NCI-H345 (cell line): ENCODE measurements at places on chromosomes 13 and 19.

DNA sequence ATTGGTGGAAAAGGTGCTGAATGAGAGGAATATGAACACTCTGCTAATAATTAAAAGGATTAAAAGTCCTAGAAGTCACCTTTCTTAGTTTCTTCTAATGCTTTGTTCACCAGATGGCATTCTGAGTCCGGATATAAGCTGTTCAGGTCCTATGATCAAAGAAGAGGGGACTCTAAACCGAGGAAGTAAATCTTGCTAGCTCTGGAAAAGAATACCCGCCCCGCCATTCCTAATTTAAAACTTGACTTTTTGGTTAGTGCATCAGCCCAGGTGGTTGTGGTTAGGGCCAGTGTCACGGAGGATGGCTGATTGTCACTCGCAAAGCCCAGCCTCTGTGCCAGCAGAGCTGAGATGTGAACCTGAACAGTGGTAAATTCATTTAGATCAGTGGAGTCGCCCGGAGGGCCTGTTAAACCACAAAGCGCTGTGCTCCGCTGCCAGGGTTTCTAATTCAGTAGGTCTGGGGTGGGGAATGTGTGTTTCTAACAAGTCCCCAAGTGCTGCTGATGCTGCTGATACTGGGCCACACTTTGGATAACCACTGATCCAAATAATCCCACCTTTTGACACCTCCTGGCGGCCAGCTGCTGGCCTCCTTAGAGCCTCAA lies 425.4 kb downstream of the DCT start:
- DNase-seq: no peak

- DNase-seq: no peak
These were observed 21.8 kb upstream of the ARGLU1 start for GRCh38 chr13:106589716-106590115.

DNA sequence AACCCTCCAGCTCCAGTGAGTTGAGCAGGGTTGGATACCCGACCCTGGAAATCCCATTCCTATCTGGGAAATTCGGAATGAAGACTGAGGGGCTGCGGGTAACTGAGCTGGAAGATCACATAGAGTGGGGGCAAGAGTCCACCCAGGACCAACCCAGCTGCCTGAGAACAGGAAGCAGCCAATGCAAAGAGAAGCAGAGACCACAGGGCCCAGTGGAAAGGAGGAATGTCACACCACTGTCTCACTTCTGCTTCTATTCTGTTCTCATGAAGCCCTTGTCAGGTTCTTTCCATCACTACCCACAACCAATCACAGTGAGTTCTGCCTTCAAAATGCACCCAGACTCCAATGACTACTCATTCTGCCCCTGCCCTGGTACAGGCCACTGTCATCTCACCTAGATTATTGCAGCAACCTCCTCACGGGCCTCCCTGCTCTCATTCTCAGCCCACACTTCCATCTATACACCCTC lies 15.3 kb downstream of the DYRK1B start:
- no peak for DNase-seq

- DNase-seq: no peak
These were observed 109.5 kb downstream of the STK24 start for GRCh38 chr13:98467263-98467985.

- DNase-seq: no peak
These were observed 1.7 kb downstream of the MCF2L start for GRCh38 chr13:112970552-112971287.

DNA sequence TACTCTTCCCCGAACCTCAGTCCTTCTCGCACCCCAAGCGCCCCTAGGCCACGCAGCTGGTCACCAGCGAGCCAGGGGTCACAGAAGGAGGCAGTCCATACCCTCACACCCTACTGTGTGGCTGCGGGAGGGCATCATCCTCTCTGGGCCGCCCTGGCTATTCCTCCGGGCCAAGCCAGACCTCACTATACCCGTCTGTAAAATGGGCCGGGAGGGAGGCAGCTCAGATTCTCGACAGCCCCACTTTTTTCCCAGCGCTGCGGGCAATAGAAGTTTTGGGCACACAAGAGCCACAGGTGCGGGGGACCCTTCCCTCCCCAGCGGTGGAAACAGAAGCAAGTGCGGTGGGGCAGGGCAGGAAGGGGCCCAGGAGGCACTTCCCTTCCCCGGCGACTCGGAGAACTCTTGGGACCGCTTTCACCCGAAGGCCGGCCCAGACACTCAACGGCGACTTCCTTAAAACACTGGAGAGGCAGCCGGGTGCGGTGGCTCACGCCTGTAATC lies 5.6 kb upstream of the ARRDC2 start:
- no peak for DNase-seq

- no peak for DNase-seq
These were observed 134.2 kb upstream of the PEG3 start for GRCh38 chr19:56974556-56975207.

DNA sequence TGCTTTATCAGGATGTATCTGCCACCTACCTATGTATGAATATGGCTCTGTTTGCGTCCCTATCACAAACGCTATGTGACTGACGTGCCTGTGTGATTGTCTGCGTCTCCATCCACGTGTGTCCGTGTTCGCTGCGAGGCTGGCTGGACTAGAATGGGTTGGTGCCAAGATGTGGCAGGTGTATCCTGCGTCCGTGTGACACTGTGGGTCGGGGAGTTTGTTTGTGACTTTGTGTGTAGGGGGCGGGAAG lies 6.7 kb upstream of the HOOK2 start:
- DNase-seq: no peak

- no peak for DNase-seq
These were observed 152.8 kb downstream of the SOX1 start for GRCh38 chr13:112219740-112220139.

GRCh38 chr13:38429916-38430315 lies 80.3 kb downstream of the UFM1 start:
- DNase-seq: no peak

- DNase-seq: no peak
These were observed 5.0 kb downstream of the PAK4 start for GRCh38 chr19:39130337-39131254.

DNA sequence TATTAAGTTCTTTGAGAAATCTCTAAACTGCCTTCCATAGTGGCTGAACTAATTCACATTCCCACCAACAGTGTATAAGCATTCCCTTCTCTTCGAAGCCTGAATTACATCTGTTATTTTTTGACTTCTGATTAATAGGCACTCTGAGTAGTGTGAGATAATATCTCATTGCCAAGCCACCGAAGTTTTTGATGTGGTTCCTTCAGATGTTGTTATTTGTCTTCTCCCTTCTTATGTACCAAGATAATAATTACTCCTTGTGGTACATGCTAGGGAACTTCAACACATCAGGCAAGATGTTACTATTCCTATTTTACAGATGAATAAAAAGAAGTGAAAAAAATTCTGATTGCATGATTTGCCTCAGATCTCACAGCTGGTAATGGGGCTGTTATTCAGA lies 70.9 kb downstream of the KCTD12 start:
- DNase-seq: no peak

DNA sequence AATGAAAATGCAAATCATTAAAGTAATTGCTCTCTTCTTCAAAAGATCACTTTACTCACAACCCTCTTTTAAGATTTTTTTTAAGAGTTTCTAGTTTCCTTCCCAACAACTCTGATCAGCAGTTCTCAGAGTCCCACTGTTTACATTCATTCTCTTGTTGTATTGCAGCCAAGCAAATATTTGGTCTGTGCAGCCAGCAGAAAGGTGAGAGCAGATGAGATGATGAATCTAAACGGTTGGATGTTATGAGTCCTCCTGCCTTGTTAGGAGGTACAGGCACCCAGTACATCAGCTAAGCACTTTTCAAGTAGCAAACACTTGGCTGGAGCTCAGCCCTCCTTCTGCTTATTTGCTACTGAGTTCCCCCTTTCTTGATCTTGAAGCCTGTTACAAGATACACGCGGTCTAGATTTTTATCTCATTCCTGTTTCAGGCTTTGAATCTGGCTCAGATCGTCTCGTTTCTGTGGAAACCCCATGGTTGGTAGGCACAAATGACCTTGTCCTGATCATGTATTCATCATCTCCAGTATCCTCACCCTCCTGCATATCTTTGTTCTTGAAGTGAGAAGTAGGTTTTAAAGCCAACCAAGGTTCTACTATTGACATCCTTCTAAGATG lies 300.7 kb downstream of the DCT start:
- peak; percentile 58 for DNase-seq

- peak; percentile 81 for DNase-seq
These were observed 199.4 kb downstream of the USP12 start for GRCh38 chr13:26971990-26972887.

DNA sequence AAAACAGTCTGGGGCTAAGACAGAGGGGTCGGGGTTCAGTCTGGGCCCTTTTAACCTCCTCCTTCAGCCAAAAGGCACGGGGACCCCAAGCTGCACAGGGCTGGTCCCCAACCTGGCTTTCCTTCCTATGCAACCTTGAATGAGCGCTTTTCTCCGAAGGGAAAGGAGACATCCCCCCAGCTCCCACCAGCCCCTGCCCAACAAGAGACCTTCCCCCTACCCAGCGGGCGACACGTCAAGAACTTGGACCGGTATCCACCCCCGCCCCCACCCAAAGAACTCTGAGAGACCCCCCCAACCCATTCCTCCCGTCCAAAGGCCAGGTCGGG lies 35.0 kb upstream of the NANOS3 start:
- no peak for DNase-seq

DNA sequence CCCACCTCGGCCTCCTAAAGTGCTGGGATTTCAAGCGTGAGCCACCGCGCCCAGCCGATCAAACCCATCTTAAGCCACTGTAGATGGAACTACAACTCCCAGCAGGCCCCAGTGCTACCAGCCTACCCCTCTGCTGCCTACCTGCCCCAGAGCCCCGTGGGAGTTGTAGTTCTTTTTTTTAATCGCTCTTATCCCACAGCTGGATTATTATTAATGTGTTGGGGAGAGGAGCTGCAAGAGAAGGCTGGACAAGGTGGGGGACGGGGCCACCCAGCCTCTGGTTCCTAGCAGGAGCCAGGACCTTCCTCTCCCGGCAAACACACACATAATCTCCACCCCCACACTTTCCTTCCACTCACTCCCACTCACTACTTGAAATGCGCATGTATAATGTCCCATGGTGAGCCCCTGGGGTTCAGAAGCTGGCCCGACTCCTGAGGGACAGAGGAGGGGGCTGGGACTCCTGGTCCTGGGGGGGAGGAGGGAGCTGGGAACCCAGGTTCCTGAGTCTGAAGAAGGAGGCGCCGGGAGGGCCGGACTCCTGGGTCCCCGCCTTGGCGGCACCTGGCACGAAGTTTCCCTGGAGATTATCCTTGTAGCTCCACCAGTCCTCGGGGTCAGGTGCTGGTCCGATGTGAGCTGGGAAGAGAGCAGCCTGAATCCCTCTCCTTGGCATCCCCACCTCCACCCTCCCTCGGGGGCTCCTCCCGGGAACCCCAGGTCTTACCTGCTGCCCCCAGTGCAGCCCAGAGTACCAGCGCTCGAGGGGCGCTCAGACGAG lies 958 bp downstream of the CA11 start:
- peak; percentile 58 for DNase-seq

GRCh38 chr19:47473336-47473735 lies 1.6 kb upstream of the SLC8A2 start:
- DNase-seq: no peak

DNA sequence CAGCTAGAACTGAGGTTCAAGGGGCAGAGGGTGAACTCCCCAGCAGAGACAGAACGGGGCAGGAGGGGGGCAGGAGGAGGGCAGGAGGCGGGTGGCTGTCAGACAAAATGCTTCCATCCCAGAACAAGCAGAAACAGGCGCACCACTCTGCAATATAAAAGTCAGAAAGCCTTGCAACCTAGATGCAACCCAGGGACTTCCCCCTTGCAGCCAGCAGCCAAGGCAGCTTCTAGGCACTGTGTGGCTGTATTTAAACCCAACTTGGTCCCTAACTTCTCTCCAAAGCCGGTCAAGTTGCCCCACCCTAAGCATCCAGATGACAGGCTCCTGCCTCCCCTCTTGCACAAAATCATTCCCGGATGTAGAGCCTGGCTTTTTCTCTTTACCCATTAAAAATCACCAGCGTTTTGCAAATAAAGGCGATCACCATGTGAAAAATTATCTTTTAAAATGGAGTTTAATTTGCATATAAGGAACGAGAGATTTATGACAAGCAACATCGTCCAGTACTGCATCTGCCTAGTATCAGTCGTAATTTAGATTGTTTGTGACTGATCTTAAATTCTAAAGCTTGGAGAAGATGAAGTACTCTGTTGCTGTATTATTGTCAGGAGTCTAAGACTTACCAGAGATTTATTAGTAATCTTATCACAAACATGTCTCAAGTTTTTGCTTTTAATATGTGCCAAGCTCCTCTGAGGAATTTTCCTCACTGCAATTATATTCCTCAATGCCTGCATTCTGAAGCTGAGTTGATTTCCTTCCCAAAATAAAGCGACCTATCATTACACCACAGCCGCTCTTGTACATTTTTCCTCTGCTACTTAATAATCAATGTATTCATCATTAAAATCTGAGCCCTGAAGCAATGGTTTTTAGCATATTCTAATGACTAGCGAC lies 307.1 kb upstream of the ZNF507 start:
- DNase-seq: no peak

DNA sequence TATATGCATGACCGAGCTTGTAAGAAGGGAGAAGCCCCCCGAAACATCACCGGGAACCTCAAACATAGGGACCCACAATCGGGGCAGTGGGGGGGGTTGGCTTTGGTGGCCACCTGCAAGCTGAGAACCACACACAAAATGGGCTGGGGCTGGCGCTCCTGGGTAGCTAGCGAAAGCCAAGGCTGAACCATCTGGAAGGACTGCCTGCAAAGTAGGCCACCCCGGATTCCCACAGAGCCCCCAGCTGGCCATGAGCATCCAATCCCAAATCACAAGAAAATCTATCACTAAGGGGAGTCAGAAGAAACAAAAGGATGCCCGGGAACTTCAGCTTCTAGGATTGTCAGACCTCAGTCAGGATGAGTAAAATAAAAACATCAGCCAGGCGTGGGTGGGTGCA lies 2.8 kb upstream of the PSPN start:
- DNase-seq: no peak

DNA sequence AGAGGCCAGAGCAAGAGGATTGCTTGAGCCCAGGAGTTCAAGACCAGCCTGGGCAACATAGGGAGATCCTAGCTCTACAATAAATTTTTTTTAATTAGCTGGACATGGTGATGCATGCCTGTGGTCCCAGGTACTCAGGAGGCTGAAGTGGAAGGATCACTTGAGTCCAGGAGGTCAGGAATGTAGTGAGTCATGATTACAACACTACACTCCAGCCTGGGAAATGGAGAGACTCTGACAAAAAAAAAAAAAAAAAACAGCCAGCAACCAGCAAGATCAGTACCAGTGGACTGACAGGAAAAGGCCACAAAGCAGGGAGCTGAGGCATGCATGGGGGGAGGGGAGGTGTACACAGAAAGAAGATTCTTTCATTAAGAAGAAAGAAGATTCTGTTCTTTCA lies 52.7 kb upstream of the RFXAP start:
- no peak for DNase-seq

- peak; percentile 82 for DNase-seq
These were observed 3.0 kb downstream of the PRKD2 start for GRCh38 chr19:46713781-46714443.

DNA sequence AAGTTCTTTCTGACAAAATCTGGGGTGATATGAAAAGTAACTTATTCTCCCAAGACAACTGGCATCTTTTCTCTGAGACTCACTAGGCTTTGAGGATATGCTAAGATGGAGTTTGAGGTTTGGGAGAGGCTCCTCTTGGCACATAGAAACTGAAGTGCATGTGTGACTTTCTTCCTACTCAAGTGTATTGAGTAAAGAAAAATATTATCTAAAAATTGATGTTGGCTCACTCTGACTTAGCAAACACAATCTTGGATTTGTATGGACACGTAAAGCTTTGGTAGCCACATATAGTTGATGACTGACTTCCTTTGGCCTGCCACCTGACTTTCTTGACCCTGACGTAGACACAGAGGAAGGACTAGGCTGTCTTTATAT lies 71.1 kb upstream of the KLF12 start:
- DNase-seq: no peak

- DNase-seq: no peak
These were observed 77.7 kb upstream of the MYO16 start for GRCh38 chr13:108551674-108552073.
